Heart left ventricle (tissue), 16 donors: ENCODE measurements at places on chromosomes 5 and 9. TPM values are rescaled to one million over a fixed set of nuclear protein-coding genes. Genes with fewer than 3 reads are reported as not detected.

The IDNK gene
- total RNA-seq, result 5.4 TPM

The HRH2 gene
- total RNA-seq, result 35.1 TPM

The SGCD gene
- 150 TPM for total RNA-seq

The EQTN gene
- total RNA-seq, result not detected

The ZNF300 gene
- 1.1 TPM for total RNA-seq

The NRARP gene
- total RNA-seq, result 7.7 TPM

The UBE2QL1 gene
- 24.1 TPM for total RNA-seq

The GPR151 gene
- not detected for total RNA-seq

The SLC36A2 gene
- 0.25 TPM for total RNA-seq

The MELK gene
- not detected for total RNA-seq

The ZNF189 gene
- 20.5 TPM for total RNA-seq

GRCh38 chr9:85521371-85522197 lies 220.2 kb downstream of the AGTPBP1 start:
- DNase-seq, result peak; percentile 75
- no peaks in the 10 kb centered on the region for H3K36me3 ChIP-seq
- no peak overlapping the region for H3K4me3 ChIP-seq
- H3K27ac ChIP-seq, result no peak overlapping the region
- no peaks in the 10 kb centered on the region for H3K27me3 ChIP-seq
- H3K4me1 ChIP-seq, result no peaks in the 10 kb centered on the region

DNA sequence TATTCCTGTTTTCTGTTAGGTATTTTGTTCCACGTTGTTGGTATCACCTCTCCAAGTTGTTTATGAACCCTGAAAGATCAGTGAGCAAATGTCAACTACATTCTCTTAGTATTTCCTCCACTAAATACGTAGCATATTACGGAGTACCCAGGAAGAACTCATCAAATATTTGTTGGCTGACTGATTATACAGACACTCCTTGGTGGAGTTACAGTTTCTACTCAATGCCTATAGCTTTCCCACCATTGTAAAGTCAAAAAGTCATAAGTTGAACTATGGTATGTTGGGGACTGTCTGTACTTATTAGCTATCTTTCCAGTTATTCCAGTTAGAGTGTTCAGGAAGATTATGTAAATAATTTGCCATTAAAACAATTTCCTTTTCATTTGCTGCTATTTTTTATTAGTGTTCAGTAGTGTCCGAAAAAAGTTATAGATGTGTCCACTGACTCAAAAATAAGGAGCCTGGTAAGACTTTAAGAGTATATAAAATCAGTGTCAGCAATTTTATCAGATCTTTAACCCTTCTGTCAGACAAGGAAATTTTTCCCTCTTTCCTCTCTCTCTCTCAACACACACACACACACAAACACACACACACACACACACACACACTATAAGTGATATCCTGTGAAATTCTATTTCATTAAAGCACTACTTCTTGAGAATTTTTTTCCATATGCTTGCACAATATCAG lies 6.8 kb upstream of the APBA1 start:
- no peaks in the 10 kb centered on the region for H3K27me3 ChIP-seq
- no peak overlapping the region for H3K27ac ChIP-seq
- H3K4me1 ChIP-seq, result no peaks in the 10 kb centered on the region

DNA sequence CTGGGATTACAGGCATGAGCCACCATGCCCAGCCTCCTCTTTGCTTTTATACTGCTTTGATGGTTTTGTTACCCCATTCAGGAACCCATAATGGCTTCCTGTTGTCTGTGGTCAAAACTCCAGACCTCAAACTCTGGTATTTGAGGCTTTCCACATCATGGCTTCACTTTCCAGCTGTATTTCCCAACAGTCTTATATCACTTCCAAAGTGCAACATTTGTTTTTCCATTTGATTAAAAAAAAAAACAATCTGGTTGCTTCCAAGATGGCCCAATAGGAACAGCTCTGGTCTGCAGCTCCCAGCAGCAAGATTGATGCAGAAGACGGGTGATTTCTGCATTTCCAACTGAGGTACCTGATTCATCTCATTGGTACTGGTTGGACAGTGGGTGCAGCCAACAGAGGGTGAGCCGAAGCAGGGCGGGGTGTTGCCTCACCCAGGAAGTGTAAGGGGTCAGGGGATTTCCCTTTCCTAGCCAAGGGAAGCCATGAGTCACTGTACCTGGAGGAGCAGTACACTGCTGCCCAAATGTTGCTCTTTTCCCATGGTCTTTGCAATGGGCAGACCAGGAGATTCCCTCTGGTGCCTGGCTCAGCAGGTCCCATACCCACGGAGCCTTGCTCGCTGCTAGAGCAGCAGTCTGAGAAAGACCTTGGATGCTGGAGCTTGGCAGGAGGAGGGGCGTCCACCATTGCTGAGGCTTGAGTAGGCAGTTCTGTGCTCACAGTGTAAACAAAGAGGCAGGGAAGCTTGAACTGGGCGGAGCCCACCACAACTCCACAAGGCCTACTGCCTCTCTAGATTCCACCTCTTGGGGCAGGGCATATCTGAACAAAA lies 458.4 kb downstream of the KDM4C start:
- H3K27me3 ChIP-seq, result no peaks in the 10 kb centered on the region
- H3K36me3 ChIP-seq, result no peaks in the 10 kb centered on the region
- H3K4me3 ChIP-seq, result no peak overlapping the region
- no peaks in the 10 kb centered on the region for H3K4me1 ChIP-seq

GRCh38 chr9:130398487-130399240 lies 46.1 kb upstream of the ASS1 start:
- H3K4me1 ChIP-seq, result no peaks in the 10 kb centered on the region
- no peak overlapping the region for H3K4me3 ChIP-seq
- no peak for DNase-seq
- H3K27me3 ChIP-seq, result no peaks in the 10 kb centered on the region
- no peak overlapping the region for H3K27ac ChIP-seq

GRCh38 chr5:81426359-81427030 lies 32.6 kb upstream of the ACOT12 start:
- no peak overlapping the region for H3K4me3 ChIP-seq
- H3K27me3 ChIP-seq, result no peaks in the 10 kb centered on the region
- peaks cover 4% of the 10 kb centered on the region for H3K4me1 ChIP-seq
- H3K27ac ChIP-seq, result no peak overlapping the region
- DNase-seq, result no peak

- H3K27me3 ChIP-seq, result no peaks in the 10 kb centered on the region
- no peak for DNase-seq
- H3K27ac ChIP-seq, result no peak overlapping the region
- no peaks in the 10 kb centered on the region for H3K4me1 ChIP-seq
- no peaks in the 10 kb centered on the region for H3K36me3 ChIP-seq
Measured at GRCh38 chr5:159891371-159891770, 24.9 kb upstream of the ADRA1B start.

- H3K4me3 ChIP-seq, result no peak overlapping the region
- H3K36me3 ChIP-seq, result no peaks in the 10 kb centered on the region
- DNase-seq, result peak; percentile 91
- H3K27ac ChIP-seq, result peak overlapping the region; percentile 93
- peaks cover 95% of the 10 kb centered on the region for H3K4me1 ChIP-seq
- H3K27me3 ChIP-seq, result no peaks in the 10 kb centered on the region
Measured at GRCh38 chr5:172868924-172869591, 35.0 kb downstream of the ERGIC1 start.

GRCh38 chr5:78993165-78993564 lies 8.1 kb upstream of the ARSB start:
- no peaks in the 10 kb centered on the region for H3K4me1 ChIP-seq
- no peak overlapping the region for H3K27ac ChIP-seq
- H3K36me3 ChIP-seq, result no peaks in the 10 kb centered on the region
- no peaks in the 10 kb centered on the region for H3K27me3 ChIP-seq
- no peak overlapping the region for H3K4me3 ChIP-seq

DNA sequence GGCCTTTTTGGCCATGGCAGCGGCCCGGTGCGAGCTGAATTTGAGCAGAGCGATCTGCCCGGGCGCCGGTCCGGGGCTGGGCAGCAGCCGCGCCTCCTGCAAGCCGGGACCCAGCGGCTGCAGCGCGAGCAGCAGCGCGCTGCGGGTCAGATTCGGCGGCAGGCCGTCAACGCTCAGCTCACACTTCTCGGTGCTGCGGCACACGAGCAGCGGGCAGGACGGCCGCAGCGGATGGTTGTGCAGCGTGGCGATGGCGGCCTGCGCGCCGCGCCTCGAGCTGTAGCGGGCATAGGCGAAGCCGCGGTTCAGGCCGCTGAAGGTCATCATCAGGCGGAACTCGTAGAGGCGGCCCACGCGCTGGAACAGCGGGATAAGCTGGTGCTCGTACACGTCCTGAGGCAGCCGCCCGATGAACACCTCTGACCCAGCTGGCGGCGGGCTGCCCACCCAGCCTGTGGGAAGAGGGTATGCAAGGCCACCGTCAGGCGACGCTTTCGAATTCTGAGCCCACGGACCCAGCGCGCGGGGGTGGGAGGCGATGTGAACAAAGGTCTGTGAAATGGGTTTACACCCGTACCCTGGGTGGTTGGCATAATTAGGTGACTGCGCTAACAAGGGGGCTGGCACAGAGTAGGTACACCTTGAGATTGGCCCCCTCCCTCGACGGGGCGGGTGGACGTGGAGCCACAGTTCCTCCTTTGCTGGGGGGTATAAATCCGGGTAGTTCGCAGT lies 755 bp downstream of the DND1 start:
- peaks cover 9% of the 10 kb centered on the region for H3K36me3 ChIP-seq
- no peak overlapping the region for H3K4me3 ChIP-seq
- H3K27ac ChIP-seq, result no peak overlapping the region
- H3K4me1 ChIP-seq, result no peaks in the 10 kb centered on the region
- DNase-seq, result peak; percentile 34

DNA sequence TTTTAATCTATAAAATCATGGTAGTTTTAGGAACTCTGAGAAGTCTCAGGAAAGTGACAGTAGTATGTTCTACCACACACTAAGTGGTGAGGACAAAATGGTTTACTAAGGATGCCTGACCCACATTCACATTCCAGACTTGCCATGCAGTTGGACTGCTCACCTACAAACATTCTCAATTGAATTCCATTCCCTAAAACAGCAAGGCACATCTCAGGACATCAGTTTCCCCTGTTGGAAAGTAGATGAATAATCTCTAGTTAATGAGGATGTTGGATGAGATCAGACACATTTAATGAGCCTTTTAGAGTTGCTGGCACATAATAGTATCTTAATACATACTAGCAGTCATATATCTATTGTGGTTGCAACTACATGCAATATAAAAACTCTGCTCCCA lies 76.6 kb downstream of the ZNF618 start:
- H3K4me3 ChIP-seq, result no peak overlapping the region
- H3K4me1 ChIP-seq, result no peaks in the 10 kb centered on the region
- no peaks in the 10 kb centered on the region for H3K36me3 ChIP-seq
- no peaks in the 10 kb centered on the region for H3K27me3 ChIP-seq

- H3K4me1 ChIP-seq, result peaks cover 38% of the 10 kb centered on the region
- no peaks in the 10 kb centered on the region for H3K27me3 ChIP-seq
- H3K27ac ChIP-seq, result peak overlapping the region; percentile 92
- peak; percentile 60 for DNase-seq
- H3K4me3 ChIP-seq, result no peak overlapping the region
Measured at GRCh38 chr9:5499889-5500398, 10.4 kb upstream of the PDCD1LG2 start.

DNA sequence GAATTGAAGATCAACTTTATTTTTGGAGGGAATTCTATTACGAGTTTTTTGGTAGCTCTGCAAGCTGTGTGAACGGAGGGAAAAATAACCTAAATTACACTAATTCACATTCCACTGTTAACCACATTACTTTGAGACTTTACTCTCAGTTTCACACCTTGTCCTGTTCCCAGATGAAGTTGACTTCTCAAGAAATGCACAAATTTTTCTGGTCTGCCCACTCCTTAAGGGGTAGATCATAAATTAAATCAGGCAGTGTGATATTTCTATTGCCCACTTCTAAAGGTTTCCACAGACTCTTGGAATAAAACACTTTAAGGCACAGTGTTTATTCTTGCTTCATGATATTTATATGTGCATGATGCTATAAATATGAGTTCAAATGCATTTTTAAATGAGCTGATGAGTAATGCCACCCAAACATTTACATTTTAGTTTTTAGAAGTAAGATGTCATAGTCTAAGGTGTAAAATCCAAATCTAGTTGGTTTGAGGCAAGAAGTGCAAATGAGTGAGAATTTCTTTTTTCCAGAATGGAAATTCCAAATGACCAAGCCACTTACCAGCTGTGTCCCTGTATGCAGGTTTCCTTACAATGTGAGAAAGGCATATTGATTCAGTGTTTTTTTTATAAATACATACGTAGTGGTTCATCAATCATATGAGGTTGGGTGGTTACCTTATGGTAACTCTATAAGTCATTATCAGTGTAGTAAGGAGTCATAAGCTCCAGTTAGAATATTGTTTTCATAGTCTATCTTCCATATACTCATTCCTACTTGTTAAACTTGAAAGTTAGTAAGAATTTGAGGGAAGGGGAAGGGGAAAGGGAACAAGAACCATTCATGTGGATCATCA lies 437.7 kb upstream of the MEF2C start:
- no peak for DNase-seq
- H3K4me3 ChIP-seq, result no peak overlapping the region
- no peak overlapping the region for H3K27ac ChIP-seq
- H3K27me3 ChIP-seq, result no peaks in the 10 kb centered on the region

DNA sequence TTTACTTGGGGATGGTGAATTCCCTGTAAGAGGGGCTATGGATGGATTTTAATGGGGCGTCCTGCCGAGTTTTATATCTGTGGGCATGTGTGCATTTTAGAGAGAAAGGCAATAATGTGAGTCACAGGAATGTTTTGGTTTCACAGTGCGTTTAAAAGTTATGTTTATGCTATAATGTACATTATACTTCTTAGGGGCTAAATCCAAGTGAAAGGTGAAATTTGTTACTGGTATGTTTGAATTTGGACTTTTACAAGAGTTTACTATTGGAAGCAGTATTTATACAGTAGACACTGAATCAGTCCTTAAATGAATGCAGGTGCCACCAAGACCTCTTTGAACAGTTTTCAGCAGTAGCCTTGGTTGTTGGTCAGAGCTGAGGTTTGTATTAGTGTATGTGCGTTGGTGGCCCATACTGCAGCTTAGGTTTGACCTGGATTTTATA lies 5.6 kb downstream of the JMY start:
- no peak for DNase-seq
- H3K4me1 ChIP-seq, result peaks cover 33% of the 10 kb centered on the region
- H3K36me3 ChIP-seq, result no peaks in the 10 kb centered on the region
- H3K27ac ChIP-seq, result no peak overlapping the region
- H3K27me3 ChIP-seq, result no peaks in the 10 kb centered on the region

DNA sequence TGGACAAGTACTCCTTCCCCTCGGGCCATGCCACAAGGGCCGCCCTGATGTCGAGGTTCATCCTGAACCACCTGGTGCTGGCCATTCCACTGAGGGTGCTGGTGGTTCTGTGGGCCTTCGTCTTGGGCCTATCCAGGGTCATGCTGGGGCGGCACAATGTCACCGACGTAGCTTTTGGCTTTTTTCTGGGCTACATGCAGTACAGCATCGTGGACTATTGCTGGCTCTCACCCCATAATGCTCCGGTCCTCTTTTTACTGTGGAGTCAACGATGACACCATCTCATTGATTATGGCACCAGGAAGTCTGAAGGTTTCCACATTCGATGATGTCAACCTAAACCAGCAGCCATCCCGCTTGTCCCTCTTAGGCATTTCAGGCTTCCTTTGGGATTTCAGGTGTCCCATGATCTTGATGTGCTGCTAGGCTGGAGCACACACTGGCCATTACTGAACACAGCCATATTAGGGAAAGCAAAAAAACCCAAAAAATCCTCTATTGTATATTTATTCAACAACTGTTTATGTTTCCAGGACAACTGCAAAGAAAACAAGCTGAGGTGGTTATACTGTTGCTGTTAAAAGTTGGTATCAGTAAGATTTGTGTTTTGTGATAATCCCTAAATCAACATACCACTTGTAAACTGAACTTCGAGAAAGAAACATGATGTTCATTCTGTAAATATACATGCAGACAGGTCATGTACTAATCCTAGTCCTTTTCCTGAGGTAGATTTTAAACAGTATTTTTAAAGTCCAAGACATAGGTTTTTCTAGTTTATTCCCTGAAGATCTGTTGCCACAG lies 1.1 kb downstream of the PLPP6 start:
- H3K4me1 ChIP-seq, result peaks cover 3% of the 10 kb centered on the region
- H3K27ac ChIP-seq, result peak overlapping the region; percentile 29
- peak overlapping the region; percentile 79 for H3K4me3 ChIP-seq
- no peaks in the 10 kb centered on the region for H3K27me3 ChIP-seq
